ENCODE measurements at places on chromosomes 5 and 9.

GRCh38 chr9:75451505-75451904 is 363.2 kb downstream of the OSTF1 start:
- DNase-seq: no peak

- DNase-seq: no peak
Observed at GRCh38 chr5:140340605-140341121, 5.7 kb downstream of the HBEGF start.

DNA sequence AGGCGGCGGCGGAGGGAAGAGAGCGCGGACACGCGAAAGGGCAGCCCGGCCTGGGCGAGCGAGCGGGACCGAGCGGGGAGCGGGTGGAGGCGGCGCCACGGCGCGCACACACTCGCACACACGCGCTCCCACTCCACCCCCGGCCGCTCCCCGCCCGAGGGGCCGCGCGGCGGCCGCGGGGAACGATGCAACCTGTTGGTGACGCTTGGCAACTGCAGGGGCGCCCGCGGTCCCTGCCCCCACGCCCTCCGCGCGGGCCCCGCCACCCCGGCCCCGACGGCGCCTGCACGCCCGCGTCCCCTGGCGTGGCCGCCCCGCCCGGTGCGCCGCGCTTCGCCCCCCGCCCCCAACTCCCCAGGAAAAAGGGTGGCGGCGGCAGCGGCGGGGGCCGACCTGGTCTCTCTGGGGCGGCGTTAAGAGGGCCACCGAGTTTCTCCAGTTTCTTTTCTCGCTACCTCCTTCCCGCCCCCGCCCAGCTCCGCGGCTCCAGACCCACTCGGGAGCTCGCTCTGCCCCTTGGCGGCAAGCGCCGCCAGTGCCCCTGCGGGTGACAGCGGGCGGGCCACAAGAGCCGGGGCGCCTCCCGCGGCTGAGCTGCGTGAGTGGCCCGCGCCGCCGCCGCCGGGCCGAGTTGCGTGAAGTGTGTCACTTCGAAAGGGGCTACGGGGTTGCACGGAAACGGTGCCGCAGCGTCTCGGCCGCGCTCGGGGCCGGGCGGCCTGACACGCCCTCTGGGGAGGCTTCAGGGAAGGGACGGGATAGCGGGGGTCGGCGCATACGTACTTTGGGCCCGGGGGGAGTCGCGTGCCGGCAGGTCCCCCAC is at the start of gene NR3C1:
NR3C1 (minus strand) TSS at position 94 of the 823 bp plus-strand sequence. CDS start 2,847 bp downstream, outside the sequence.
- peak; percentile 93 for DNase-seq

GRCh38 chr9:10674586-10674985 is 61.8 kb upstream of the PTPRD start:
- no peak for DNase-seq

DNA sequence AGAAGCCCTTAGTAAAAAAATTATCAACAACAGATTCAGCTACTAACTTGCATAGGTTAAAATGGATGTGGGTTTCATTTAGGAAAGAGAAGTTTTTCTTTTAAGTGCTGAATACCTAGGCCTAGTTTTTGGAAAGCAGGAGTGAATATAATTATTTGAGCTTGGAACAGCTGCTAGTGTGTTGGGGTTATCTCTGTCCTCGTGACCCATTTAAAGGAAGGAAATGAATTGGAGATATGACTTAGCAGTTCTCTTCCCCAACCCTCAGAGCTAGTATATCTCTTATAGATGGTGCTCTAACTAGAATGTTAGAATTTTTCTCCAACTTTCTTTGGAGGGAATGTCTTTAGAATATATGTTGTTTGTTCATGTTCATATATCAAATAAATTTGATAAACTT is 38.6 kb downstream of the ZNF366 start:
- DNase-seq: no peak

DNA sequence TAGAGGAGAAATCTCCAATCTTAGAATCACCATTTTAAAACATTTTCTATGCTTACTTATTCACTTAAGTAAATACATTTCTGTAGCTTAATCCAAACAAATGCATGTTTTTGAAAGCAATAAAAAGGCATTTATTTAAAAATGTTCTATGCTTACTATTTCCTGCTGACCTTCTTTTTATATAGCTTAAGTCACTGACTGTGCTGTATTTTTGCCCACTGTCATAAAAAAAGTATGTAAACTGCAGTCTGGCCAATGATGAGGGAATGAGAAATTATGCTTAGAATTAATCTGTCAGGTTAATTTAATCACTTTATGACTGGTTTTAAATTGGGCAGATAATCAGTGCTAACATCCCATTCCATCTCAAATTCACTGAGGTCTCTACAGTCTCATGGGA is 20.1 kb downstream of the NUDT12 start:
- DNase-seq: no peak

DNA sequence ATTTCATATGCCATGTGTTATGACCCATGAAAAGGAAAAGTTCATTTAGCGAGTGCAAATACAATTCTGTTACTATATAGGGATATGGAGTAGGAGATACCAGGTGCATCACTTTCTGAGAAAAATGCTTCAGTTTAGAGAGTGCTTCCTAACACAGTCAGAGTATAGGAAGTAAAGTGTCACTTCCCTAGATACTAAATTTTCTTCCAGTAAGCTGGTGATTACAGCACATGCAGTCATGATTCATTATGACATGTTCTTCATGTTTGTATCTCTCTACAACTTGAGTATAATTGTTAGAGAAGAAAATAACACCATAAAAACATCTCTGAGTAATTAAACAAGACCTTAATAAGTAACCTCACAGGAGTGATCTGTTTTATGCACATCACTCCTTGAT is 837.0 kb downstream of the DNAH5 start:
- DNase-seq: no peak

DNA sequence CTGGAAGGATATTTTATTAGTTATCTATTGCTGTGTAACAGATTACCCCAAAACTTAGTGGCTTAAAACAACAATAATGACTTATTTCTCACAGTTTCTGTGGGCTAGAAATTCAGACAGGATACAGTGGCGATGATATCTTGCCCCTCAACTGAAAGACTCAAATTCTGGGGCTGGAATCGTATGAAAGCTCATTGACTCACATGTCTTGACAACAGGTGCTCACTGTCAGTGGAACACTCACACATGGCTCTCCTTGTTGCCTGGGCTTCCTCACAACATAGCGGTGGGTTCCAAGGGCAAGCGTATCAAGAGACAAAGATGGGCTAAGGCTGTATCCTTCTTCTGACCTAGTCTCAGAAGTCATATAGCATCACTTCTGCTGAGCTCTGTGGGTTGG is 3.7 kb upstream of the GNPDA1 start:
- DNase-seq: peak; percentile 79

DNA sequence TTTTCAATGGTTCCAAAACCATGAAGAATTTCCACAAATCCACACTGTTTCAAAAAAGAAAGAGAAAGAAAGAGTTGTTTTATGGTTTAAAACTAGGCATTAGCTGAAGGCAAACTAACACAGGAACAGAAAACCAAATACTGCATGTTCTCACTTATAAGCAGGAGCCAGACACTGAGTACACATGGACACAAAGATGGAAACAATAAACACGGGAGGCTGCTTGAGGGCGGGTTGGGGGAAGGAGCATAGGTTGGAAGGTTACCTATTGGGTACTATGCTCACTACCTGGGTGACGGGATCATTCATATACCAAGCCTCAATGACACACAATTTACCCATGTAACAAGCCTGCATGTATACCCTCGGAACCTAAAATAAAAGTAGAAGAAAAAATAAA is 45.0 kb downstream of the SEMA6A start:
- no peak for DNase-seq

DNA sequence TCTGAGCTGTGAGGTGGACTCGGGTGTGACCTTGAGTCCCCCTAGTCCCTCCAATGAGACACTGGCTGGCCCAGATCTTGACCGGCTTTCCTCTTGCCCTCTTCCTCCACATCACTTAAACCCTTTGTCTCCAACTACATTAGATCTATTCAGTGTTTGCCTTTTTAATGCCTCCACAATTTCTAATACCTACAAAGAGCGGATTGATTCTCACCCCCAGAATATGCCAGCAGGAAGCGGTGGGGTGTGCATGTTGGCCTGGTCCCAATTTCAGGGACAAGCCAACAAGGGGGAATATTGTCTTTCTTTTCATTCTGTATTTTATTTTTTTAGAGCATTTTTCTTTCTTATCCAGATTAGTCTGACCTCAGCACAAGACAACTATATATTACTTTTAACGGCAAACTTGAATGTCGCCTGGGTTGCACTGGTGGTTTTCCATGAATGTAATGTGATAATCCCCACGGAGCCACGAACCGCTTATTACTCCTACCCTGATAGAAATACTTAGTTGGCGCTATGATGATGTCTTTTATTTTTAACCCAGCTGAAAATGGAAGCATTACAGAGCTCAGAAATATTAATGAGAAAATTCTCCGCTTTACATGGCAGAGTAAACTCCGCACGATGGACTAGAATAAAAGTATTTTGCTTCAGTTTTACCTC is 68.5 kb upstream of the MYO10 start:
- no peak for DNase-seq

DNA sequence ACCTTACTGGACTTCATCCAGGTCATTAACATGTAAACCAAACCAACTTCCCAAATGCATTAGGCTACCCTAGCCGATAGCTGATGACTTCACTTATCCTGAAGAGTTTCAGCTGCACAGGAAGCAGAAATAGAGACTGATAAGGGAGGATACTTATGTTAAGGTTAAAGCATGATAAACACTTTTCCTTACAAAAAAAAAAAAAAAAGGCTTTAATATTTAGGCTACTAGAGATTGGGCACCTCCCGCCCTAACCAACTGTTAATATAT is 1.6 kb upstream of the MEF2C start:
- DNase-seq: no peak
